ENCODE measurements at places on chromosomes 13 and 19.

DNA sequence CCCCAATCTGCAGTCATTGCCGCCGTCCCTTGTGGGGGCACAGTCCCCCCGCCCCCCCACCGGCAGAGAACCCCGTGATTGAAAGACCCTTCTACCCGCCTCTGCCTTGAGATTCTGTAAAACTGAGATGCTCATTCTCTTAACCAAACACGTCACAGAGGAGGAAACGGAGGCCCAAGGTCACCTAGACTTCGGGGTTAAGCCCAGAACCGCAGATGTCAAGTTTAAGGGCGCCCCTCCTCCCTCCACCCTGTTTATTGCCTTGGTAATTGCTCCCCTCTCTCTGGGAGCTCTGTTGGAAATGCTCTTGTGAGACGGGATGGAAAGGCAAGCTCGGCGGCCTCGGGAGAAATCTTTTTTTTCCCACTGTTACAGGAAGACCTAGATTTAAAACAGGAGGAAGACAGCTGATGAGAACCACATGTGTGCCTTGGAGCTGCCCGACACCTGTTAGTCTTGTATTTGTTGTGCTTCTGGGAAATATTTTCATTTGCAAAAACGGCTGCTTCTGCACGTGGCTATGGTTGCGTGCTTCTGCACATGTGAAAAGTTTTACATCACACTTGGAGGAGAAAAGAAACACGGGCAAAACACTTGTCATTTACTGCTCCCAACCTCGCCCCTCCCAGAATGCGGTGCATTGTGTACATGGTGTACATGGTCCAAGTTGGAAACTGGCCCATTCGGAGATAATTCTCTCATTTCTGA lies 1.1 kb upstream of the MED26 start:
- peak; percentile 64 for DNase-seq

DNA sequence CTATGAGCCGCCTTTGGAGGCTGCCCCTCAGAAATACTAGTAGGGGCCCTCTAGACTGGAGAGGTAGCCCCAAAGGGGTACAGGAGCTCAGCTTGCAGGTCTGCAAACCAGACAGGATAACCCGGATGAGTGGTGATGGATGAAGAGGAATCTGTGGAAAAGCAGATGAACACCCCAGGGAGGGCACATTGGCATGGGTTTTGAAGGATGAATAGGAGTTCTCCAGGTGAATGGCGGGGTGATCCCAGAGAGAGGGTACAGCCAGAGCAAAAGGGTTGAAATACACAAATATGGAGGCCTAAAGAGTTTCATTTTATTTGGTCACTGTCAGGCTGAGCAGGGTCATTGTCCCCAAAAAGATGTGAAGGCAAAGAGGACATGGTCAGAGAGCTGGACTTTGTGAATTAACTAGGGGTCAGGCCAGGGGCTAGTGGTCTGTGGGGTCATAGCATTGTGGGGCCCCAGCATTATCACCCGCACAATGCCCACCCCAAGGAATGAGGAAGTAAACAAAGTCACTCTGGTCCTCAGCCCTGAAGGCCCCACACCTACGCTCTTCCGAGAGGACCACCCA lies 4.8 kb downstream of the NR2F6 start:
- no peak for DNase-seq

- DNase-seq = peak; percentile 68
These were observed 4.6 kb downstream of the GNA11 start for GRCh38 chr19:3098515-3099346.

DNA sequence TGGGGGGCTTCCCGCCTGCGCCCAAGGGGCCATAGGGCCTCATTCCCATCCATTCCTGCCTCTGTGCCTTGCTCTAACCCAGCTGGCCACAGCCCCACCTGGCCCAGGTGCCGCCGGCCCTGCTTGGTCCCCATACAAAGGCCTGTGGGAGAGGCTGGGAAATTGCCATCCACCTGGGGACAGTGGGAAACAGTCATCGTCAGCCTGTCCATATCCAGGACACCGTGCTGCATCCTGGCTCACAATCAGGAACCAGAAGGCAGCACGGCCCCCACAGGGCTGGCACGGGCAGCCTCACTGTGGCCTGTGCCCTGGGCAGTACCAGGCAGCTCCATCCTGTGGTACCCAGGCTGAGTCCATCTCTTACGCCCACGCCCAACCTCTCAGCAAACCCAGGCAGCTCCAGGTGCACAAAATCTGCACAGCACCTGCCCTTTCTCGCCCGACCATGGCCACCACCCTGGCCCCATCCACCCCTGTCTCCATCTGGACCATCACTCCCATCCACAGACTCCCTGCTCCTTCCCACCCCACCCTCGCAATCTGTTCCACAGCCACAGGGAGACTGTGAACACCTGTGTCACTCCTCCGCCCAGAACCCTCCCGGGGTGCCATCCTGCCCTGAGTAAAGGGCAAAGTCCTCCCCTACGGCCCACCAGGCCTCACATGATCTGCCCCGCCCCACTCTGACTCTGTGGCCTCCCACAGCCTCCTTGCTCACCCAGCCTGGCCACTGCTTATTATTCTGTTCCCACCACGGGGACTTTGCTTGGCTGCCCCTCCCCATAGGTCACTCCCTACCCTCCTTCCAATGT lies 21.1 kb upstream of the FBXO27 start:
- DNase-seq = peak; percentile 58

DNA sequence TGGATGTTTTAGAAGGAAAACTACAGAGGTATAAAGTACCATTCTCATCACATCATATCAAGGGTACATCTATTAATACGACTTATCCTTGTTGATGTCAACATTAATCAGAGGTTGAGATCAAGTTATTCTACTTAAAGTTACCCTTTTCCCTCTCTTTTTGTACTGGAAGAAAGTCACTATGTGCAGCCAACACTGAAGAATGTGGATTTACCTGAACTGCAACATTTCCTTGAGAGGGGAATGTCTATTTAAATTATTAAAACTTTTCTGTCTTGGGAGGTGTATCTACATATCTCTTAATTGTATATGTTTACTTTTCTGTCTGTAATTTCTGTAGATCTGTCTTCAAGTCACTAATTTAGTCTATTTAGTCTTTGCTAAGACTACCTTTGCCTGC lies 2.5 kb upstream of the FBXL3 start:
- no peak for DNase-seq

DNA sequence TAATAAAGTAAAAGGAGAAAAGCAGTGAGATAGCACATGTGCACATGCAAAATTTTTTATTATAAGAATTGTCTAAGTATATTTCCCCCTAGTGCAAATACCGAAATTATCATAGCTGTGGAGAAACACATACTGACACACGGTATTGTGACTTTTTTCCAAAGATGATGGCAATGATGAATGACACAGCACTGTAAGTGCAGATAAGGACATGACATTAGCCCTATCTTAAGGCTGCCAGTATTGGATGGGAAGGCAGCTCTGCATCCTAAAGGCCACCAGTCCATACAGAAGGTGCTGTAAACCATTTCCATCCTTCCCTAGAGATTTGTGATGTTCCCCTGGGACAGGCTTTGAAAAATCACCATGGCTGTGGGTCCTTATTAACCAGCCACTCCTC lies 11.5 kb upstream of the MICU2 start:
- DNase-seq = no peak

- DNase-seq = no peak
These were observed 233.0 kb downstream of the DCT start for GRCh38 chr13:94246495-94246894.

GRCh38 chr13:80894917-80895316 lies 554.0 kb upstream of the SPRY2 start:
- DNase-seq = no peak

DNA sequence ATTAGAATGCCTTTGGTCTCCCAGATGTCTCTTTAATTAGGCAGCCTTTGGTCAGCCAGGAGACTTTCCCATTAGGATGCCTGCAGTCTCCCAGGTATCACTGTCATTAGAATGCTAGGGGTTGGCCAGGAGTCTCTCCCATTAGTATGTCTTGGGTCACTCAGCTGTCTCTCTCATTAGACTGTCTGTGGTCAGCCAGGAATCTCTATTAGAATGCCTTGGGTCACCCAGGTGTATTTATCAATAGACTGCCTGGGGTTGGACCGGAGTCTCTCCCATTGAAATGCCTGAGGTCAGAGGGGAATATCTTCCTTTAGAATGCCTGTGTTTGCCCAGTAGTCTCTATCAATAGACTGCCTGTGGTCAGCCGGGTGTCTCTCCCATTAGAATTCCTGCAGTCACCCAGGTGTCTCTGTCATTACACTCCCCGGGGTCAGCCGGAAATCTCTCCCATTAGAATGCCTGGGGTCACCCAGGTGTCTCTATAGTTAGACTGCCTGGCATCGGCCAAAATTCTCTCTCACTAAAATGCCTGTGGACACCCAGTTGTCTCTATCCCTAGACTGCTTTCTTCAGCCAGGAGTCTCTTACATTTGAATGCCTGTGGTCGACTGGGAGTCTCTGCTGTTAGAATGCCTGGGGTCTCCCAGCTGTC lies 1460.3 kb downstream of the UQCRFS1 start:
- DNase-seq = no peak

GRCh38 chr13:63636316-63636993 lies 2220.8 kb upstream of the PCDH20 start:
- DNase-seq = no peak

- no peak for DNase-seq
These were observed 69.9 kb downstream of the ABCC4 start for GRCh38 chr13:95231393-95231792.

DNA sequence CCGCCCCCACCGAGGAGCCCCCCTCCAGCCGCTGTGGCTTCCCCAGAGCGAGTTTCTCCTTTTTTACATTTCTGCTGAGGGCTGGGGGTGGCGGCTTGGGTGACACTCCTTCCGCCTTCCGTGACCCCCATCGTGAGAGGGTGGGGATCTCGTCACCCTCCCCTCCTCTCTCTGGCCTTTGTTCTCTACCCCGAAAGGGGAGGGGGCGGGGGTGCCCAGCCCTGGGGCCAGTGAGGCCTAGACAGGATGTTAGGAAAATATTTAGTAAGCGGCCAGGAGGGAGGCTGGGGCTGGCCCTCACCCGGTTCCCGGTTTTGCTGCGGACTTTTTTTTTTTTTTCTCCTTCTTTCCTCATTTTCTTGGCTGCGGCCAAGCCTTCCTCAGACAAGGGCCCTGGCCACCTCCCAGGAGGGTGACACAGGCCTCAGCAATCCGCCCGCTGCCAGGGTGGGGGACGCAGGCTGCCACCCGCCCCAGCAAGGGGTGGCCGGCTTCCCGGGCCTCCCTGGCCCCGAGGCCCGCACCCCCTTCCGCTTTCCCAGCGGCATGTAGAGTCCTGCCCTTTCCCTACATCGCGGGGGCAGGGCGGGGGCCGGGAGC lies 3.9 kb downstream of the MIDN start:
- DNase-seq = peak; percentile 82

DNA sequence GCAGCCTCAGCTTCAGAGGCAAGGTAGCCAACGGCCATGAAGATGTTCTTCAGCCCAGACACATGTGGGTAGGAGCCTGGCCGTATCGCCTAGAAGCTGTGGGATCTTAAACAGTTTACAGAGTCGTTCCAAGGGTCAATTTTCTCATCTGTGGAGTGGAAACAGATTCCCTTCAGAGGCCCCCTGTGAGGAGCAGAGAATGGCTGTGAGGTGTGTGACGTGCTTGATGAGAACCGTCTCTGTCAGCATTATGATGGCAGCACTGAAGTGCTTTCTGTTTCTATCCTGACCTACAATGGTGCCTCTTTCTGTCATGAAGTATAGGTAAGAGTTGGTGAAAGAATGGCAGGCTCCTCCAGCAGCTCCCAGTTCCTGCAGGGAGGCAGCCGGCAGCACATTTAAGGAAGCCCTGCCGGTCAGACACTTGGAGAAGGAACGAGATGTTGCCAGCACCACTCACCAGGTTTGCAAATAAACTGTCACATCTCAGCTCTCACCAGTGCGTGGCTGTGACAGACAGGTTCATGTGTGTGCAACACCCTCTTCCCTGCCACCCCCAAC lies 277.3 kb downstream of the FOXO1 start:
- DNase-seq = no peak

DNA sequence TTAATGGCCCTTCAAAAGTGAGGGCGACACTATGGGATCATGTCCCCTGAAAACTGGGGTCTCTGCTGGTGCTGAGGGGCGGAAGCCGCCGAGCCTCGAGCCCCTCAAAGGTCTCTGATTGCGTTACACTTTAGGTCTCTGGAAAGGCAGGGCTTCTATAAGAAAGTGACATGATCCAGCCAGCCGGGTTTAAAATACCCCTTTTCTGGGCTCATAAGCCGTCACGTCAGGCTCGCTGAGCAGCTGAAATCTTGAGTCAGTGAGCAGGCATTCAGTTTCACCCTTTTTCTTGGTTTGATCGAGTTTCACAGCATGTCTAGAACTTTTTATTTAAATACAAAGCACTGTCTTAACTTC lies 600 bp upstream of the HMGB1 start:
- no peak for DNase-seq

DNA sequence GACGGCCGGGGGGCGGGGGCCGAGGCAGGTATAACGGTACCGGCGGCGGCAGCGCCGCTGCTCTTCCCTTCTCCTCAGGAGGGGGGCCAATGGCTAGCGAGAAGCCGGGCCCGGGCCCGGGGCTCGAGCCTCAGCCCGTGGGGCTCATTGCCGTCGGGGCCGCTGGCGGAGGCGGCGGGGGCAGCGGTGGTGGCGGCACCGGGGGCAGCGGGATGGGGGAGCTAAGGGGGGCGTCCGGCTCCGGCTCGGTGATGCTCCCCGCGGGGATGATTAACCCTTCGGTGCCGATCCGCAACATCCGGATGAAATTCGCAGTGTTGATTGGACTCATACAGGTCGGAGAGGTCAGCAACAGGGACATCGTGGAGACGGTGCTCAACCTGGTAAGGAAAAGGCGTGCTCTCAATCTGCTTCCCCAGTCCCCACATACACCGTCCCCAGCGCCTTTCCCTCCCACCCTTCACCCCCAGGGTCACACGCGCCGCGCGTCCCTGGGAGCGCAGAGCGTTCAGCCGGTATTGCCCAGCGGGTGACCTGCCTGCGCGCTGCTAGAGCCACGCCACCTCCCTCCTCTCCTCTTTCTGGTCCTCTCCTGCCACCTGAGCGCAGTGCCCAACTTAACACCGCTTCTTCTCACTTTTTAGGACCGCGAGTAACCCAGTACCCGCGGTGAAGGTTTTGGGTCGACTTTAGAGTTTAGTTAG lies 814 bp downstream of the NBEA start:
- peak; percentile 30 for DNase-seq

GRCh38 chr13:89029062-89029461 lies 1357.9 kb downstream of the SLITRK5 start:
- no peak for DNase-seq

DNA sequence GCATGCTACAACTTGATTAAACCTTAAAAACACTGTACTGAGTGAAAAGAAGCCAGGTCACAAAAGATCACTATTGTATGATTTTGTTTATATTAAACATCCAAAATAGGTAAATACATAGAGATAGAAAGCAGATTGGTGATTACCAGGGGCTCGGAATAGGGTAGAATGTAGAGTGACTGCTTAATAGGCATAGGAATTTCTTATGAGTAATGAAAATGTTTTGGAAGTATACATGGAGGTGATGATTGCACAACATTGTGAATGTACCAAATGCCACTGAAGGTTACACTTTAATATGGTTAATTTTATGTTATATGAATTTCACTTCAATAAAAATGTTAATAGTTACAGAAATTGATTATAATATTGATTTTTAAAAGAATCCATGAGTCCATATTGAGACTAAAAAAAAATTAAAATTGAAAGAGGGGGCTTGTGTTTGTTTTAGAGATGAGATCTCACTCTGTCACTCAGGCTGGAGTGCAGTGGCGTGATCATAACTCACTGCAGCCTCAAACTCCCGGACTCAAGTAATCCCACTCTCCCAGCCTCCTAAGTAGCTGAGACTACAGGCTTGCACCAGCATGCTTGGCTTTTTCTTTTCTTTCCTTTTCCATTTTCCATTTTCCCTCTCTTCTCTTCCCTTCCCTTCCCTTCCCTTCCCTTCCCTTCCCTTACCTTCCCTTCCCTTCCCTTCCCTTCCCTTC lies 85.1 kb downstream of the FNDC3A start:
- DNase-seq = no peak
